Activated naive CD8-positive, alpha-beta T cell treated with anti-CD3 and anti-CD28 coated beads for 36 hours (primary cell): ENCODE measurements at places on chromosomes 16 and 17. TPM values are rescaled to one million over a fixed set of nuclear protein-coding genes. Genes with fewer than 3 reads are reported as not detected.

- H3K27ac ChIP-seq, result no peak overlapping the region
- no peaks in the 10 kb centered on the region for H3K4me1 ChIP-seq
- H3K27me3 ChIP-seq, result peaks cover 13% of the 10 kb centered on the region
- no peak for DNase-seq
- H3K4me3 ChIP-seq, result no peak overlapping the region
Observed at GRCh38 chr17:41613277-41614082, 913 bp upstream of the KRT16 start.

DNA sequence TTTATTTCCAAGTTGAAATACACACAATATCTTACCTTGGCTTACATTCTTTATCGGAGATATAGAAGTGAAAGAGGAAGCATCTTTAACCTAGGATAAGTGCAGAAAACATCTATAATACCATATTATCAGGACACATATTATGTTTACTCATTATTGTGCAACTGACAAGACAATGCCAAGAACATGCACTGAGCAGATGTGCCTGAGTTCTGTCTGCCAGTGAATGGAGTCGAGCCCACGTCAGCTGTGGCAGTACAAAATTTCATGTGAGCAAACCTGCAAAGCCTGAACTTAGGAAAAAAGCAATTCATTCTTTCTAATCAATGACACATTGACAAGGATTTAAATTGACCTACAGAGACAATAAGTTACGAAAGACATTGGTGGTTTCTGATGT lies 154.4 kb downstream of the AXIN2 start:
- no peak overlapping the region for H3K4me3 ChIP-seq
- peaks cover 4% of the 10 kb centered on the region for H3K27me3 ChIP-seq
- no peak overlapping the region for H3K27ac ChIP-seq
- H3K36me3 ChIP-seq, result no peaks in the 10 kb centered on the region
- no peaks in the 10 kb centered on the region for H3K4me1 ChIP-seq

NAGS gene
- 0.82 TPM for total RNA-seq

GRCh38 chr16:29925781-29926710 lies at the start of gene KCTD13:
Gene KCTD13 (minus strand): TSS chr16:29926226. CDS start chr16:29926033, 193 bp downstream.
- peaks cover 35% of the 10 kb centered on the region for H3K4me1 ChIP-seq
- peak; percentile 94 for DNase-seq
- H3K27ac ChIP-seq, result peak within 1 kb of the TSS; percentile 96
- peak within 1 kb of the TSS; percentile 93 for H3K4me3 ChIP-seq
- H3K27me3 ChIP-seq, result no peaks in the 10 kb centered on the region

RAI1 gene
- total RNA-seq, result 19.6 TPM

DNA sequence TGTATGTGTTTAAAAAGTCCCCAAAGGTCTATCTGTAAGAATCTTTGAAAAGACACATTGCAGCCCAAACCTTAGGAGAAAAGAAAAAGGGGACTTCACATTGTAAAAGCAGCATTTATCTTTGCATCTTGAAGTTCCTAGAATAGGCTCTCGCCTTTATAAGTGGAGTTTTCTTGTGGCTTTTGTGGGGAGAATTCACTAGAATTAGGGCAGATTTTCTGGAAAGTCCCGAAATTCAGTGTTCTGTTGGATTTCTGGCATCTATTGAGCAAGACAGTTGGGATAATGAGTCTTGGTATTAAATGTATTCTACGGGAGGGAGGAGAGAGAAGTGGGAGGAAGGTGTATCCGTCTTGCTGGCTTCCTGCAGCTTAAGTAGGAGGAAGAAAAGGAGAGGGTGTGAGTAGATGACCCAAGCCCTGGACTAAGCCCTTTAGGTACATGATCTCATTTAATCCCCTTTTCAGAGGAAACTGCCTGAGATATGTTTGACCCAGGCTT lies 62.6 kb downstream of the PRKCA start:
- H3K36me3 ChIP-seq, result peaks cover 49% of the 10 kb centered on the region
- H3K27ac ChIP-seq, result peak overlapping the region; percentile 76
- no peaks in the 10 kb centered on the region for H3K27me3 ChIP-seq
- peaks cover 61% of the 10 kb centered on the region for H3K4me1 ChIP-seq
- H3K4me3 ChIP-seq, result no peak overlapping the region

SLC47A2 gene
- not detected for total RNA-seq

- no peaks in the 10 kb centered on the region for H3K4me1 ChIP-seq
- DNase-seq, result peak; percentile 18
- H3K36me3 ChIP-seq, result peaks cover 5% of the 10 kb centered on the region
Observed at GRCh38 chr17:68613739-68614298, 12.7 kb upstream of the FAM20A start.

GRCh38 chr17:34135841-34136240 lies 119.2 kb upstream of the CCL2 start:
- no peak overlapping the region for H3K4me3 ChIP-seq
- H3K4me1 ChIP-seq, result no peaks in the 10 kb centered on the region
- no peaks in the 10 kb centered on the region for H3K36me3 ChIP-seq
- no peak for DNase-seq

DNA sequence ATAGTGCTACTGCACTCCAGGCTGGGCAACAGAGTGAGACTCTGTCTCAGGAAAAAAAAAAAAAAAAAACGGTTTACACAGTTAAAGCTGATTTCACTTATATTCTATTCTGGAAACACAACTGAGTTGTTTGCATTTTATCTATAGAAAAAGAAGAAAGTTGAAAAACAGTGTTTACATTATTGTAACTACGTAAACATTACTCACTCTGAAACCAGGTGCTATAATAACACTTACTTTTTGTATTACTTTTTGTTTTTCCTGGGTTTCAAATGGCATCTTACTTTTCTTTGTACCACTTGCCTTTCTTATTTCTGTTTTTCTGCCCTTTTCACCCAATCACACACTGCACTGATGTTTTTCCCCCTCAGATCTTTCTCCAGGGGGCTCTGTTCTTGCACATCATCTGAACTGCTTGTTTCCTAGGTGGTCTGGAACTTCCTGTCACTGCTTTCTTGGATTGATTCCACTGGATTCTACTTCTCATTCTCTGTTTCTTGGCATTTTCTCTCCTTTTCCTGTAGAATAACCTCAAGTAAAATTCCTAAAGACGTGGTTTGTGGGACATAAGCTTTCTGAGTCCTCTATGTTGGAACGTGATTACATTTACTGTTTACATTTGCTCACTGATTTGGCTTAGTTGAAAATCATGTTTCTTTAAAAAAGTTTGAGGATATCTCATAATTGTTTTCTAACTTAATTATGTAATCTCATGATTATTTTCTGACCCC lies 142.1 kb downstream of the HS3ST3B1 start:
- H3K27me3 ChIP-seq, result no peaks in the 10 kb centered on the region
- H3K27ac ChIP-seq, result no peak overlapping the region
- no peak for DNase-seq
- H3K4me3 ChIP-seq, result no peak overlapping the region

DNA sequence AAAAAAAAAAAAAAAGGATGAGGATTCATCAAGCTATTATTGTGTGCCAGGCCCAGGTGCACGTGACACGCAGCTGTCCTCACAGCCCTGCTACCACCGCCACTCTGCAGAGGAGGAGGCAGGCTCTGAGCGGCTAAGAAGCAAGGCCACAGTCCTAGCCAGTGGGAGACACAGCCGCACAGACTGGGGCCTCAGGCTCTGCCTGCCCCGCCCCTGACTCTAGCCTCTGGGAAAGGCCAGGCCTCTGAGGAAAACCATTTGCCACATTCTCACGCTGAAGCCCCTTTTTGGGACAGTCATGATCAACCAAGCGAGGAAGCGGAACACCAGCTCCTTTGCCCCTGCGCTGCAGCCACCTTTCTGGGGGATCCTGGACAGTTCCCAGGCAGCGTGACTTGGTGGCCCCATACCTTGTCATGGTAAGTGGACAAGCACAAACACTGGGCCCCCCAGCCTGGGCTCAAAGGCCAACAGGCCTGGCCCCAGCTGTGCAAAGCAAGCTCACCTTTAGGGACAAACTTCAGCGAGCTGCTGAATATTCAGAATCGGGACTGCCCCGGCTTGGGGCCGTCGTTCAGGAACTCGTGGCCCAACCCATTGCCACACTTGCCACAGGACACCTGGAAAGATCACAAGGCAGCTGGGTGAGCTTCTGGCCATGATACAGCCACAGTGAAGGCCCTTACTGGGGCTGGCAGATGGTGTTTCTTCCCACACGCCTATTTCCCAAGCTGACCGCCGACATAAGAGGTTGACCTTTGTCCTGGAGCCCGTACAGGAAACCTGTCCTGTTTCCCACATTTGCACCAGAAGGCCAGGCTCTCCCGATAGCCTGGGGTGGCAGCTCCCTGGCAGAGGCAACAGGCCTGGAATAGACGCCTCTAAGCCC lies 2.5 kb downstream of the MSRB1 start:
- no peak overlapping the region for H3K4me3 ChIP-seq
- peaks cover 17% of the 10 kb centered on the region for H3K4me1 ChIP-seq
- H3K27me3 ChIP-seq, result no peaks in the 10 kb centered on the region
- peaks cover 4% of the 10 kb centered on the region for H3K36me3 ChIP-seq
- no peak overlapping the region for H3K27ac ChIP-seq
- no peak for DNase-seq

KRT13 gene
- not detected for total RNA-seq
